Stimulated activated CD4-positive, alpha-beta T cell treated with anti-CD3 and anti-CD28 coated beads, Interleukin-1b, Interleukin-23, amount 100 ng/mL, for 1 hour (primary cell): ENCODE measurements at places on chromosomes 11 and 22.

DNA sequence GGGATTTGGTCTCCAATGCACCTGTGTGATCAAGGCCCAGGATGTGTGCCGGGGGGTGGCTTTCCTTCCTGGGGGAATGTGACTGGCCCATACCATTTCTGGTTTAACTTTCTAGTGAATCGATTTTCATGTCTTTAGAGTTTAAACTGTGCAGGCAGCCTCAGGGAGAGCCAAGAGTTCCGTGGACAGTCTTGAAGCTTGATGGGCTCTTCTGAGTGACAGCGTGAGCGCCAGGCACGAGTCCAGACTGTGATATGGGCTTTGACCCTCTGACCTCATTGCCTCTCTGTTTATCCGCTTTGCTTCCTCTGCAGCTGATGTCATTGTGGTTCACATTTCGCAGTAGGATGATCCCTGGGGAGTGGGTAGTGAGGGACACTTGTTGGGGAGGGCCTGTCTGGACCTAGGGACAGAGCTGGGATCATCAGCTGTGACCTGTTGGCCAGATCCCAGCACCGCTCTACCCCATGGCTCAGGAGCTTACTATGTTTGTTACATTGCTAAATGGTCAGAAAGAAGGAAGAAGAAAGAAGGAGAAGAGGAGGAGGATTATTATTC, 80.6 kb upstream of the CLDN5 start:
- DNase-seq, result no peak

DNA sequence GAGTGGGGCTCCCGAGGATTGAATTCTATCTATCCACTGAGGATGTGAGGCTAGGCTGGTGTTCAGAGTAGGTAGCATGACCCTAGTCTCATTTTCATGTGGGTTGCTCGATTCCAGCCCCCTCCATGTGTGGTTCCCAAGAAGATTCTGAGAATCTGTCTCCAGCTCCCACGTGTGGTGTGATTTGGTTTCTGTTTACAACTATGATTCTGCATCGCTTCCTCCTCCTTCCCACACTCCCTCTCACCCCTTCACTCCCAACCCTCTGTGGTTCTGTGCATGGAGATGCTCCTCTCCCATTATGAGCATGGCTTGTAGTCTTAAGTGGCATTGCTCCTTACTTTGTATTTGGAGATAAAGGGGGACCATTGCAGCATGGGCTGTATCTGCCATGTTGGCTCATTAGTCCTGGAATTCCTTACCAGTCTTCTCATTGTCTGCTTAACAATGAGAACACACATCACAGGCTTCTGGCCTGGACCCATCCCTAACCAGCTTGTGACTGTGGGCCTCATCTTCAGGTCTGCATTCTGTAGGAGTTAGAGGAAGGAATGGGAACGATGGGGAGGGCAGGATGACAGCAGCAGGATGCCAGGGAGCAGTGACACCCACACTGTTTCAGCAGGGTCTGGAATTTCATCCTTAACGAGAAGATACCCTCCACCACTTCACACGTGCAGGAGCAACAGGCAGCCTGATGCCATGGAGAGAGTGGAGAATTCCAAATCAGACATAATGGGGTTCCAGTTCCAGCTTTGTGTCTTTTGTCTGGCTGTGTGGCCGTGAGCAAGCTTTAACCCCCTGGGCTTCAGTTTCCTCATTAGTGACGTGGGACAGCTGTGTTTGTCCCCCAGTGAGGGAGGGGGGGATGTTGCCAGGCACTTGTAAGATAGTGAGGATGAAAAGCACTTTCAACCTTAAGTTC, 86.0 kb downstream of the CCDC81 start:
- no peak for DNase-seq

DNA sequence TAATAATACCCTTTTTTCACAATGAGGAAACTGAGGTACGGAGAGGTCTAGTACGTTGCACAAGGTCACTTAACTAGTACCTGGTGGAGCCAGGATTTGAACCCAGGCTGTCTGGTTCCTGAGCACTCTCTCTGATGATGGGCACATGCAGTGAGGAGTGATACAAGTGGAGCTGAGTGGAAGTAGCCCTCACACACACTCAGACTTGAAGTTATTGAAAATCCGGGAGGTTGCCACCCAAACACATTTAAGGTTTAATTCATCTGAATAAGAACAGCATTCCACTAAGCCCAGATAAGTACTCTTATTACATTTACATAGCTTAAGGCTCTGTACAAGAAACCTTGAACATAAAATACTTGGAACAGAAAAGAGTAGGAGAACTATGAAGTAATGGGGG, 4.8 kb downstream of the GRAP2 start:
- no peak for DNase-seq

GRCh38 chr11:10499452-10499851, 41.5 kb downstream of the RNF141 start:
- DNase-seq, result no peak

GRCh38 chr11:64890522-64890939, 12.1 kb upstream of the EHD1 start:
- no peak for DNase-seq

DNA sequence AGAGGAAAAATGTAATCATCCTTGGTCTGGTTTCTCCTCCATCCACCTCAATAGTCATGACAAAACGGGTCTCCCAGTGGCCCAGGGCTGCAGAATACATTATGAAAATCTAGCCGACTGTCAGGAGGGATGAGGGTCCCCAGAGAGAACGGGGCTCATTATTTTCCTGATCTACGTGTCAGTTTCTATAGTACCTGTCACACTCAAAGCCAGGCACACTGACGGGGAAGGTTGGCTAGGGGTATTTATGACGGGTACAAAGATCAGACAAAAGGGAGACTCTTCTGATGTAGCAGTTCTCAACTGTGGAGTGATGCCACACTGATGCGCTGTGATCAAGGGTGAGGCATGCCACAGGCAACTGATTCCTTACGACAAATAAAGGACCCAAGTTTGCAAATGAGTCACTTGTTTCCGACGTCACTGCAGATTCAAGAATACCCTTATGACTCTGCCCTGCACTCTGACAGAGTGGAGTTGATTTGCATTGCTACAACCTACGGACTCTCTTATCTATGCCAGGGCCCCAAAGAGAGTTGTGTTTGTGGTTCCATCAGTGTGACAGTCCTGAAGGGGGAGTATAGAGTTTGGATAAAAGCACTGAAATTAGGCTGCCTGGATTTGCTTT, 188.2 kb upstream of the TBCEL start:
- DNase-seq, result no peak

DNA sequence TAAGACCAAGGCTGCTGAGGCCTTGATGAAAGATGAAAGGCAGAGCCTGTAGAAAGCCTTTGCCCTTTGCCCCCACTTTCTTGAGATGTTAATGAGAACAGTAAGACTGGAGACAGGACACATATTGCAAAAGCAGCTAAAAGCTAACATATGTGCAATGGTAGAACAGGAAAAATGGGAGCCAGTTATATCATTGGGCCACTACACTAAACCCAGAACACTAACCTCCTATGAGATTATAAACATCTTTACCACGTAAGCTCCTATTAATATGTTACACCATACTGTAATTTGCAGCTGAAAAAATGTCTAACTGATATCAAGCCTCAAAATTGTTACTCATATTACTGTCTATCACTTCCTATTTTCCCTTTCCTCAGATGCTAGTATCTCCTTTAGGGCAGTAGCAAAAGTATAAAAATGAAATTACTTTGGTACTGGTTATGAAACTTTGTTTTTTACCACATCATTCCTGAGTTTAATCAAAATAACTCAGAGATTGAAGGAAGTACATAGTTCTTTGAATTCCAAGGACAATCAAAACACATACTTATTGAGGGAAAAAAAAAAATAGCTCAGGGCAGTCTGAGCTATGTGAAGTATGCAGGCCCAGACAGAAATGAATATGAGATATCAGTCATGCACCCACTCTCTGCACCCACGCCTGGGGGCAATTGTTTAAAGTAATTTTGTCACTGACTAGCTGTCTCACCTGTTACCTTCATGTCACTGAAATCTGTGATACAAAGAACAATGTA, 9.1 kb downstream of the HPS5 start:
- DNase-seq, result no peak
